Fibroblast of upper back skin (primary cell): ENCODE measurements at places on chromosomes 1 and 21.

DNA sequence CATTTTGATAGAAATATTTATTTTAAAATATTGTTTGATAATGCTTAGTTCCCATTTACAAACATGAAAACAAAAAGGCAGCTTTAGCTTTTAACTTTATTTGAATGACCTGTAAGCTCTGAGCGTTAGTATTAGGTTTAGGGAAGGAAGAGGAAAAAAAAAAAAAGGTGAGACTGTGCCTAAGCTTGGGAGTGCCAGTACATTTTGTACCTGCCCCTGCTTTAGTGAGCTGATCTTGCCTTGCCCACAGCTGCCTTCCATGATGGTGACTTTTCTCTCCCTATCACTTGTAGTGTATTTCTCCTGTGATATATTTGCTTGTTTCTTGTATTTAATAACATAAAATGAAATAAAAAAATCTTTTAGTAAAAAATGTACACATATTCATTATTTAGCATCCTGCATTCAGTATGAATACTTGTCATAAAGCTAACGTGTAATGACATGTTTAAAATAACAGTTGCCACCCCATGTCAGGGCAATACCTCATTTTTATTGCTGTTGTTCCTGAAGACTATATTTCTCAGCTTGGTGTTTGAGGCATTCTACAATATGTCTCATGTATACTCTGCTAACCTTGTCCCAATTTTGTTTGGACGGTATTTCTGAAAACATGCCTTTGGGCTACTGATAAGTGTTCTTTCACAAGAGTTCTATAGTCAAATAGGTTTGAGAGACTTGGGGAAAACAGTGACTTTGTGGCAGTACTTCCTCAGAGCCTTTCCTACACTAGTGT is 76.3 kb downstream of the NEK7 start:
- no peak for DNase-seq

- no peak for DNase-seq
These were observed 55.2 kb upstream of the COG2 start for GRCh38 chr1:230587061-230587460.

GRCh38 chr1:220954321-220955075 is 75.3 kb downstream of the HLX start:
- DNase-seq = peak; percentile 81

GRCh38 chr21:37699024-37699775 is 217.1 kb downstream of the KCNJ6 start:
- DNase-seq = no peak

- no peak for DNase-seq
These were observed 13.5 kb upstream of the FOXJ3 start for GRCh38 chr1:42348498-42348897.

- DNase-seq = peak; percentile 62
These were observed 42.8 kb downstream of the SMG7 start for GRCh38 chr1:183515002-183515689.

DNA sequence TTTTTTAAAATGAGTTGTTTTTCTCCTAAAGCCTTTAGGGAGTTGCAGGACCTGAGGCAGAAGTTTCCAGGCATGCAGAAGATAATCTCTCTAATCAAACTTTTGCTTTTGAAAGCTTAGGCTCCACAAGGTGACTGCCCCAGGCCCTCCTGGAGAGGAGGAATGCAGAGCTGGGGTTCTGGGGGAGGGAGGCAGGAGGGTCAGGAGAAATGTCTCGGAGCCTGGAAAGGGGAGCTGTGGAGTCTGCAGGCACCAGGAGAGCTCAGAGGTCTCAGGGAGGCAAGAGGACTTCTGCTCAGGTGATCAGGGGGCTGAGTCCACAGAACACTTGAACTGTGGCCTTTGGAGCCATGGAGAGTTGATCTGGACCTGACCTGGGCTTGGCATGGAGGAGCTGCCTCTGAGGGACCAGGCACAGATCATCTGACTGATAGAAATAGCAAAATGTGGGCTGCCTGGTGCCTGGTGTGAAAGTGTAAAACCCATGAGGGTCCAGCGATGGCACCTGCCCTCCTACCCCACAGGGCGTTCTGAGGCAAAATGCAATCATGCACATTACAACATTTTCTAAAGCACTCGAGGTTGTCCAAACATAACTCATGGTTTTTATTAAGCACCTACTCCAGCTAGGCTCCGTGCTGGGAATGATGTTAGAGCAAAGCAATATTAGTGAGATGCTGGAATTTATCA is 10.0 kb upstream of the ABCG1 start:
- no peak for DNase-seq

DNA sequence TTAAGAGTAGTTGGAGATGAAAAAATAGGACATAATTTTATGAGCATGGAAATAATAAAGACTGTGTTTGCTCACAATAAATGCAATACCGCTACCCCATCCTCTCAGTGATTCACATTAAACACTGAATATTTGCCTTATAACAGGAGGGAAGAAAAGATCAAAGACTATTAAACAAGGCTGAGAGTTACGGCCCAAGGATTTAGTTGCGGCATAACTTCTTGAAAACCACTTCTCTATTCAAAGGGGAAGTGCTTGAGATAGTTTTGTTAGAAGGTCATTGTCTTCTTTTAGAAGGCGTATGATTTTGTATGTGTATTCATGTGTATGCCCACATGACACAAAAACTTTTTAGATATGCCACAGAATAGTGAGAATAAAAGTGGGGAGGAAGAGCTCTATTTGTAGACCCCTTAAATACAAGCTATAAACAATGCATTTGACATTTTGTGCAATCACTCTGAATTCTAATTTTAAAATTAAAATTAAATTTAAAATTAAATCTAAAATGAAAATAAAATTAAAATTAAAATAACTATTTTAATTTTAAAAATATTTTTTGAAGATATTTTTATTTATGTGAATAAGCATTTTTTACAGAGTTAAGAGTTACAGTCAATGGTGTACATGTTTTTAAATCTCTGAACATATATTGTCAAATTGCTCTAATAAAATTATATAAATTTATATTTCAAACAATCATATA is 986.6 kb upstream of the ADAMTS5 start:
- DNase-seq = peak; percentile 4

- DNase-seq = peak; percentile 70
These were observed 50.4 kb upstream of the DAB1 start for GRCh38 chr1:57474137-57474750.

DNA sequence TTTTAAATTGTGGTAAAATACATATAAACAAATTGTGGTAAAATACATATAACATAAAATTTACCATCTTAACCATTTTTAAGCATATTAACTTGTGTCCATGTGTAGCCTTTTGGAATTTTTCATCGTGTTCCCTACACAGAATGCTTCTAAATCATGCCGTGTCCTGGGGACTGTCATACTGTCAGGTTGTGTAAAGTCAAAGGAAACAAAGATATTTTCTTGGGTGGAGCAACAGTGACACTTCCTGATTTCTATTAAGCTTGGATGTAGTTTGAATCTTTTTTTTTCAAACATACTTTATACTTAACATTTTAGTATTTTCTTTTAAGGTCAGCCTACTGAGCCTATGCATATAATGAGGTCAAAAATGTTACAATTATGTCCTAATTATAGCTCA is 32.3 kb downstream of the DOP1B start:
- DNase-seq = no peak

DNA sequence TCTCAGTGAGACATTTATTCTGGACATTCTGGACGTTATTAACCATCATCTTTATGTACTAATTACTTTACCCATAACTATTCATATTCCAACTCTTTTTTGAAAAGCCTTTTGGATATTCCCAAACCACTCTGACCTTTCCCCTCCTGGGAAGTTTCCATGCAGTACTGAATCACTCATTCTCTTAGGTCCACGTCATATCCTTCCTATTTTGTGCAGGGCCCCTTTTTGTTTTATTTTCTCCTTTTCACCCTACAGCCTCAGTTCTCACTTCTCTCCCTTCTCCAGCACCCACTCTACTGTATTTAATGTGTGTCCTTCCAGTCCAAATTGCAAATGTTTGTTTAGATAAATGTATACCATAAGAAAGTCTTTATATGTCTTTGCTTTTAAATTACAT is 16.4 kb upstream of the ATP1A1 start:
- peak; percentile 34 for DNase-seq

DNA sequence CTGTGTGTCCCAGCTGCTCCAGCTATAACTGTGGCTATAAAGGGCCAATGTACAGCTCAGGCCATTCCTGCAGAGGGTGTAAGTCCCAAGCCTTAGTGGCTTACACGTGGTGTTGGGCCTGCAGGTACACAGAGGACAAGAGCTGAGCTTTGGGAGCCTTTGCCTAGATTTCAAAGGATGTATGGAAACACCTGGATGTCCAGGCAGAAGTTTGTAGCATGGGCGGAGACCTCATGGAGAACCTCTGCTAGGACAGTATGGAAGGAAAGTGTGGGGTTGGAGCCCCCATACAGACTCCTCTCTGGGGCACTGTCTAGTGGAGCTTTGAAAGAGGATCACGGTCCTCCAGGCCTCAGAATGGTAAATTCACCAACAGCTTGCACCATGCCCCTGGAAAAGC is 113.9 kb downstream of the RGS21 start:
- no peak for DNase-seq

- DNase-seq = peak; percentile 45
These were observed 37.4 kb upstream of the WASF2 start for GRCh38 chr1:27527223-27527889.

GRCh38 chr1:14543191-14543840 is 55.2 kb upstream of the KAZN start:
- DNase-seq = peak; percentile 11

GRCh38 chr1:226671277-226671676 is 67.8 kb downstream of the ITPKB start:
- no peak for DNase-seq

DNA sequence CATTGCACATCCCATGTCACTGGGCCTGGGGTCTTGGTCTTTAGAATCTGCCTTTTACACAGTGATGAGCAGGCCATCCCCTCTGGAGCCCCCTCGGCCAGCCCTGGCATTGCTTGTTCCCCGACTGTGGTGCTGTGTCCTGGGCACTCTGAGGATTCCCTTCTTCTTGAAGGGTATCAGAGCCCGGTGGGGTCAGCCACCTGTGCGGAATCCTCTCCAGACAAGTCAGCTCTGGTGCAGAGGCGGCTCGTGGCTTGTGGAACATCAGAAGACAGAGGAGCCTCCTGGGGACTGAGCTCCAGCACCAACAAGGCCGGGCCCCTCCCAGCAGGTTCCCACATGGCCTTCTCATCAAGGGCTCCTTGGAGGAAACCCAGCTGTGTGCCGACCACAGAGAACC is 57.9 kb upstream of the AJAP1 start:
- DNase-seq = no peak

- DNase-seq = no peak
These were observed 10.1 kb upstream of the UBE4B start for GRCh38 chr1:10022656-10023055.

DNA sequence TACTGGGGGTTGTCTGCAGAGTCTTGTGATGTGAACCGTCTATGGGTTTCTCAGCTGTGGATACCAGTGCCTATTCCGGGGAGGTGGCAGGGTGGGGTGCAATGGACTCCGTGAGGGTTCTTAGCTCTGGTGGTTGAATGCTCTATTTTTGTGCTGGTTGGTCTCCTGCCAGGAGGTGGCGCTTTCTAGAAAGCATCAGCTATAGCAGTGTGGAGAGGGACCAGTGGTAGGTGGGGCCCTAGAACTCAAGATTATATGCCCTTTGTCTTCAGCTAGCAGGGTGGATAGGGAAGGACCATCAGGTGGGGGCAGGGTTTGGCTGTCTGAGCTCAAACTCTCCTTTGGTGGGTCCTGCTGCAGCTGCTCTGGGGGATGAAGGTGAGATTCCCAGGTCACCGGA is 127.3 kb upstream of the PLD5 start:
- no peak for DNase-seq

DNA sequence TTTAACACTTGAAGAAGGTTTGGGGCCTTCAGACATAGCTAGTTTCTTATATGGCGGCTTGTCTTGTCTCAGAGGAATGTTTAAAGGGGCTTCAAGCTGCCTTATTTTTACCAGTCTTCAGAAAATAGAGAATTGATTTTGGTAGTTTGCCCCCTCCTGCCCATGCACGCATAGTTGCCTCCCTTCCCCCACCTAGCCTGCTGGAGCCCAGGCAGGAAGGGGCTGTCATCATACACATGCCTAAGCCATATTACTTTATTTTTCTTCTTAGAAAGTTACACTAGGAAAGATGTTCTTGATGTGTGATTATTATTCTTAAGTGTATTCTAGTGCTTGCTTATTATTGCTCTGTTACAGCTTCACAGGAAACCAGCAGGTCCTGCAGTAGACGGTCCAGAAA is 18.3 kb downstream of the PBX1 start:
- peak; percentile 35 for DNase-seq

GRCh38 chr1:54558434-54559030 is 10.5 kb downstream of the ACOT11 start:
- no peak for DNase-seq

GRCh38 chr1:172582889-172583288 is 49.9 kb downstream of the SUCO start:
- DNase-seq = no peak

GRCh38 chr1:182299728-182300616 is 91.6 kb downstream of the GLUL start:
- peak; percentile 38 for DNase-seq

- peak; percentile 34 for DNase-seq
These were observed 40.4 kb upstream of the ZSWIM5 start for GRCh38 chr1:45246760-45247159.

- no peak for DNase-seq
These were observed 3.2 kb upstream of the BMP8B start for GRCh38 chr1:39791838-39792237.

GRCh38 chr1:245129319-245130240 is 25.2 kb upstream of the KIF26B start:
- peak; percentile 58 for DNase-seq

GRCh38 chr1:205168291-205168690 is 43.2 kb downstream of the DSTYK start:
- DNase-seq = no peak

DNA sequence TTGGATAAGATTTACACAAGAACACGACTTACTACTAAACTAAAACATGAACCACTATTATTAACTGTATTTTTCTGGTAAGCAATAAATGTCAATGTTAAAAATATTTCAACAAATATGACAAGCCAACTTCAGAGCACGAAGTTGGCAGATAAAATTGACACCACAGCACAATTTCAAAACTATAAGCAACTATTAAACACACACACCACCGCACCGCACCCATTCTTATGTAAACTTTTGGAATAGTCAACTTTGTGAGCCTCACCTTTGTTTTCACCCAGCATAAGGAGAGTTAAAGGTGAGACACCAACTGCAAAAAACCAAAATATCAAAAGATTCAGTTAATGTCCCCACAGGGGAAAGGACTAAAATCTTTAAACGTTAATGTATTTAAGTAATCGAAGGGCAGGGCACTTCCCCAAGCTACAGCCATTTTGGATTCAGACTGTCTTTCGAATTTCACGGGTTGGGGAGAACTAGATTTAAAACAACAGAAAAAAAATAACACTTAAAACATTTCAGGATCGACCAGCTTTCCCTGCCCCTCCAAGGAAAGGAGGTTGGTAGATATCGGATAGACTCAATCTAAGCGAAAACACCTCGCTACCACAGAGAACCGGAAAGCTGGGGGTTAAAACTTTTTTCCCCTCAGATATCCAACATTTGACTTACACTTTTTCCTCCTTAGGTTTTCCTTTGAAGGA is 872 bp downstream of the GPBP1L1 start:
- DNase-seq = no peak

DNA sequence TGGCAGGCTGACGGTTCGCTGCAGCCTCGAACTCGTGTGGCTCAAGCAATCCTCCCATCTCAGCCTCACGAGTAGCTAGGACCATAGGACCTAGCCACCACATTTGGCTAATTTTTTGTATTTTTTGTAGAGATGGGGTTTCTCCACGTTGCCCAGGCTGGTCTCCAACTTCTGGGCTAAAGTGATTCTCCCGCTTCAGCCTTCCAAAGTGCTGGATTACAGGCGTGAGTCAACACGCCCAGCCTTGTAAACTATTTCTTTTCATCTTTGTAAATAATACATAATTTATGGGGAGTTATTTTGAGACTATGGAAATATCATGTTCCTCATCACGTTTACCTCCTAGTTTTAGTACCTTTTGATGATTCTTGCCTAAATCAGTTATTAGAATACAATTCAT is 906 bp upstream of the FBXO28 start:
- DNase-seq = no peak
